ENCODE measurements at places on chromosomes 4 and X.

DNA sequence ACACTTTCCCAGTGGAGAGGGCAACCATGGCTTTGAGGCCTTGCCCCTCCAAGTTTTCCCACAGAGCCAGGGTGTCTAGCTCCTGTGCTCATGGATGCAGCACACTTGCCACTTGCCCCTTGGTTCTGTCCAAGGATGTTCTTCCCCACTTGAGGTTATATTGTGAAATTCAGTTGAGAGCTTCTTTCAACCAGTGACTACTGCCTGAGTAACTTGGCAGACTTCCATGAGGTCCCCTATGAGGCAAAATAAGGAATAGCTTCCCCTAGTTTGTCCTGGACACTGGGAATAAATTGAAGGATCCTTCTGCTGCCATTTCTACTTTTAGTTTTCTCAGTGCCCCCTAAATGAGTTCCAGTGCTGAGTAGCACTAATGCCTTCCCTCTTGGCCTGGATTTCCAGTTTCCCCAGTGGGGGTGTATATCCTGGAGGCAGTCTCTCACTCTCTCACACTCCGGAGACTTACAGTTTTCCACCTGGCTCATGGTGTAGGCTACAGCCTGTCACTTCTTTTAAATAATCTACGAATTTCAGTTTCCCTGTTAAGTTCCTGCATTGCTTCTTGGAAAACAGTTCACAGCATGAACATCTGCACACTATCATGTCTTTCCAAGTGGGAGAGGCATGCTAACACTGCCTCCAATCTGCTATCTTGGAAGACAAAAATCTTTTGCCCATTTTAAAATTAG, 36.4 kb upstream of the ADH4 start:
- peak; percentile 21 for DNase-seq

- DNase-seq: no peak
Measured at GRCh38 chrX:149628768-149629167, 2.8 kb downstream of the TMEM185A start.

DNA sequence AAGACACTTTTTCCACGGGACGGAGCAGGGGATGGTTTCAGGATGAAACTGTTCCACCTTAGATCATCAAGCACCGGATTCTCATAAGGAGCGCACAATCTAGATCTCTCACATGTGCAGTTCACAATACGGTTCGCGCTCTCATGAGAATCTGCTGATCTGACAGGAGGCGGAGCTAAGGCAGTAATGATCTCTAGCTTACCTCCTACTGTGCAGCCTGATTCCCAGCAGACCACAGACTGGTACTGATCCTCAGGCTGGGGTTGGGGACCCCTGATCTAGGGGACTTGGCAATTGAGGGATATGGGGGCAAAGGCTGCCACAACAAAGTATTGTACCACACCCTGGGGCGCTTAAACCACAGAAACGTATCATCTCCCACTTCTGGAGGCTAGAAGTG, 25.7 kb downstream of the ZNF185 start:
- no peak for DNase-seq

- DNase-seq: peak; percentile 2
Measured at GRCh38 chr4:64068096-64068495, 341.2 kb downstream of the TECRL start.

DNA sequence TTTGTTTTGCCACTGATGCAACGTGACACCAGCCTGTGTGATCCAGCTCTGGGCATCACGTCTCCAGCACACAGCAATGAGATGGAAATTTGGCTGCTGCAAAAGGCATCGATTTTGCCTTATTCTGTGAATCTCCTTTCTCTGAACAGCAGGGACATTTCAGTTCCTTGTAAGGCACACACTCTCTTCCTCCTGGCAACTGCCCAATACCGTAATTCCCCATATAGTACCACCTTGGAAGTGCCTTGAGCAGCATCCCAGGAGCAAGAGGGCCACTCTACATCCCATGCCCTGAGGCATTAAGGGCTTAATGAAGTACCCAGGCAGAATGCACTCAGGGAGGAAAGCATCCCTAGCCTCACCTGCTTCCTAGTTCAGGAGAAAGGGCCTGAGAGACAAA, 10.5 kb upstream of the MAMLD1 start:
- no peak for DNase-seq

DNA sequence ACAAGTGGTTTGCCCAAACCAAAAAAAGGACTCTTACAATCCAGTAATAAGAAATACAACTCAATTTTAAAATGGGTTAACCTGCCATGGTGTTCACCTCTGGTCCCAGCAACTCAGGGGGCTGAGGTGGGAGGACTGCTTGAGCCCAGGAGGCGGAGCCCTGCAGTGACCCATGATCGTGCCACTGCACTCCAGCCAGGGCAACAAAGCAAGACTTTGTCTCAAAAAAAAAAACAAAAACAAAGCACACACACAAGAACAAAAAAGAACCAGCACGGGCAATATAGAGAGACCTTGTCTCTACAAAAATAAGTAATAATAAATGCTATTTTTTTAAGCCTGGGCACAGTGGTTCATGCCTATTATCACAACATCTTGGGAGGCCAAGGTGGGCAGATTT, 28.7 kb downstream of the ARAP2 start:
- no peak for DNase-seq

- peak; percentile 89 for DNase-seq
Measured at GRCh38 chr4:156294577-156294976, 340.9 kb upstream of the CTSO start.

DNA sequence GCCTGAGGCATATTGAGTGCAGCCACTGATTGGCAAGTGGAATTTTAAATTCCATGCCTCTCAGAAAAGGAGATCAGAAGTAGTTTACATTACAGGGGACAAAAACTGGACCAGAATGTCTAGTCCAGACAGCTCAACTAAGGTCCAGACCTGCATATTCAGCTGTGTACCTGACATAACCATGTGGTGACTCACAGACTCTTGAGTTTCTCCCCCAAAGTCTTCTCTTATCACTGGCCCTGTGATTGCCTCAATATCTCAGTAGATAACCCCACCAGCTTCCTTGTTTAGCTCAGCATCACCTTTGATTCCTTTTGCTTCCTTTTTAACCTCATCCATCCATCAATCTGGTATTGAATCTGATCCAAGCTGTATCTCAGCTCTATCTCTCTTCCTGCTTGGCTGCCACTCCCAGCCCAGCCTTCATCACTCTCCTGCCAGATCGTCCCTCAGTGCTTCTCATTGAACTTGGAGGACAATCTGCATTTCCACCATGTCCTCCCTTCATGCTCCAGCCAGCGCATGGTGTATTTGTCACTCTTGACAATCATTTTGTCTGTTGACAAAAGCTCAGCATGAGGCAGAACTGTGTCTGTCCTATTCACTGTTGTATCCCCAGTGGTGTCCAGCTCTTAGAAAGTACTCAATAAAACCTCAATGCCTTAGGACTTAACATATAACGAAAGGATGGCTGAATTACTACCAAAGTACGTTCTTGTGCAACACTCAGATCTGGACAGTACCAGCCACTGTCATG, 27.8 kb upstream of the SLC2A9 start:
- DNase-seq: no peak

GRCh38 chr4:12846368-12846767, 637.8 kb downstream of the RAB28 start:
- DNase-seq: no peak

DNA sequence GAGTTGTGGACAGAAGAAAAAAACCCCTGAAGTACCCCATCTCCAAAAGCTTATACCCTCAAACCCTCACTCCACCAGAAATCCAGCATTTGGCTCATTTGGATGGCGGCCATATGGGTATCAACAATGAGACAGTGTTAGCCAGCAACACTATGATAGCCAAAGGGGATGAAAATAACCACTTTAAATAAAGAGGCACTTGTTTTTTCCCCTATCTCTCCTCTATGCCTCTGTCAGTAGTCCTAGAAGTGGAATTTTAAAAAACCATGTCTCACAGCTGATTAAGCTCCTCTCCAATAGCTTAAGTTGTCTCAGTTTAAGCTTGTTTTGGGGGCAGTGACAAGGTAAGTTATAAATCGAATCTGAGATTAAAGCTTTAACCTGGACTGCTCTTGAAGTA, 124.0 kb downstream of the MOSPD2 start:
- no peak for DNase-seq

GRCh38 chr4:145937971-145938611, 532 bp downstream of the ZNF827 start:
- peak; percentile 18 for DNase-seq

DNA sequence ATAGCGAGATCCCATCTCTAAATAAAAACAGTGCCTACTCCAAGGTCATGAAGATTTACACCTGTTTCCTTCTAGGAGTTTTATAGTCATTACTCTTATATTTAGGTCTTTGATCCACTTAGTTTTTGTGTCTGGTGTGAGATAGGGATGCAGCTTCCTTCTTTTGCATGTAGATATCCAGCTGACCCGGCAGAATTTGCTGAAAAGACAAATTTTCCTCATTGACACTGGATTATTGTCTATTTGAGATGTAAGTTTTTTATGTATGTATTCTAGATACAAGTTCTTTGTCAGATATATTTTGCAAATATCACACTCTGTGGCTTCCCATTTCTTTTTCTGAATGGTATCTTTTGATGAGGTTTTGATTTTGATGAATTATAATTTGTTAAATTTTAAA, 85.4 kb downstream of the RFC1 start:
- DNase-seq: no peak

DNA sequence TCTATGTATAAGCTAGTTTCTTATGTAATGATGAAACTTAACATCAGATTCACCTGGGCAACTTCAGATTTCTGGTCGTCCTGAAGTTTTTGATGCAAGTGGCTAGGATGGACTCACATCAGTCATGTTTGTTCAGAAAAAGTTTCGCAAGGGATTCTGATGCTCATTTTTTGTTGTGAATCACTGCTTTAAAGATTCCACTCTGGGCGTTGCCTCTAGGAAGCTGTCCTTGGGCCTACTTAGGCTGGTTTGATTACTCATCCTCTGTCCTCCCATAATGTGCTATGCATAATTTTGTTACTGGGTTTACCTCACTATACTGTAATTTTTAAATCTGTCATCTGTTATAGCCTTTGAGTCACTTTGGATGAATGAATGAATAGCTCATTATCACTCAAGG, 30.8 kb downstream of the HERC3 start:
- peak; percentile 89 for DNase-seq

DNA sequence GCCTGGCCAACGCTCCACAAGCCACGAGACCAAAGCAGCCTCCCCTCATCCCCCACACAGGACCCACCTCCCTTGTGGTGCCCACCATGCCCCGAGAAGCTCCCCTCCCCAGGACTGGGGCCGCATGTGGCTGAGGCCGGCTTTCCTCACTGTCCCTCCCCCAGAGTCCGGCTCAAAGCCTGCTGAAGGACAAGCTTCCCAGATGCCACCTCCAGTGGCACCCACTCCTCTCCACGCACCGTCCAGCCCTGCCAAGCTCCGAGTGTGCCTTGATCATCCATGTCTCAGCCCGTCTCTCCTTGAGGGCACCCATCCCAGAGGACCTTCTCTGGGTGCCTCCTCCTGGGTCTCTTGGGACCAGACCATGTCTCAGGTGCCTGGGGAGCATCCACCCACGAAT, 58.8 kb upstream of the MXD4 start:
- no peak for DNase-seq

- peak; percentile 6 for DNase-seq
Measured at GRCh38 chrX:155070038-155070437, 898 bp downstream of the CMC4 start.

DNA sequence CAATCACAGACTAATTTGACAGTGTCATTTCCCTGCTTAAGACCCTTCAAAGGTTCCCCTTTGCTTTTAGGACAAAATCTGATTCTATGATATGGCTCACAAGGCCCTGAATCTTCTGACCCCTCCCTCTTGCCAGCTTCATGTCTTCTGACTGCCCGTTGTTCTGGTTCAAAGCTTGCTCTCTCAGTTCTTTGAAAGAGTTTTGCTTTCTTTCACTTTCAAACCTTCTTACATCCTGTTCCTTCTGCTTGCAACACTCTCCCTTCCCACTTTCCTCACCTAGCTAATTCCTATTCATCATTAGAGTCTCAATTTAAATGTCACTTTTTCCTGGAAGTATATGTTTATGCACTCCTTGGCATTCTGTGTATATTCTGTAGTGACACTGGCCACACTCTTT, 299.2 kb downstream of the IDS start:
- no peak for DNase-seq

- no peak for DNase-seq
Measured at GRCh38 chr4:61770456-61770855, 570.3 kb downstream of the ADGRL3 start.

GRCh38 chrX:41591906-41592305, 96.9 kb upstream of the GPR34 start:
- DNase-seq: no peak

DNA sequence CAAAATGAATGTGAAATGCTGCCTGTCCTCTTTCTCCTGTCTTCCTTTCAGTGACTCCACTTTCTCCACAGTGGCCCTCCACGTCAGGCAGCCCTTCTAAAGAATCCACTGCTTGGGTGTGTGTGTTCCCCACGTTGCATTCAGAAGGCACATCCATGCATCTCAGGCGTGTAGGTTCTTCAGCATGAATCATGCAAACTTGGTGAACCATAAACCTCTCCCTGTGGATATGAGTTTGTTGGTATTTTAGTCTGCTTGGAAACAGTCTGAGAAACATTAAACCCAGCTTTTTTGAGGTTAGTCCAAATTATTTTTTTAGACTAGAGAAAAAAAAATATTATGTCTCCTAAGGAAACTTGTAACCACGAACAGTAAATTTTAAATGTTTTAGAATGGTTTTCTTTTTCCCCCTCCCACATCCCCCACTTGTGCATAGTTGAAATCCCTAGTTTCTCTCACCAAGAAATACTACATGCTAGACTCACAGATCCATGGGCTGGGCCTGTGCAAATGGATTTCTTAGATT, 251.6 kb downstream of the CBR4 start:
- DNase-seq: no peak

DNA sequence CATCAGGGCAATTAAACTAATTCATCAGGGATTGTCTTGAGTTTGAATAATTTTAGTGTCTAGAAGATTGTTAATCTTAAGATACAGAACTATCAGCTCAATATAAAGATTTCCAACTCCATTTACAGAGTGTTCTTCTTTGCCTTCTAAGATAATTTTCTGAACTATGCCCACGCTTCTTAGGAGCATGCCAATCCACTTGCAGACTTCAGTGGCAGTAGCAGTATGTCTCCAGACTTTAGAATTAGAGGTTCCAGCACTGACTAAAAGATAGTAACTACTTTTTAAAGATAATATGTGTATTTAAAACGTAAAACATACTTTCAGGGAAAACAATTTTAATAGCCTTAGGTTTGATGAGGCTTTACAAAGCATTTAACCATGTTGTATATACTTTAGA, 34.2 kb upstream of the GALNT7 start:
- no peak for DNase-seq

DNA sequence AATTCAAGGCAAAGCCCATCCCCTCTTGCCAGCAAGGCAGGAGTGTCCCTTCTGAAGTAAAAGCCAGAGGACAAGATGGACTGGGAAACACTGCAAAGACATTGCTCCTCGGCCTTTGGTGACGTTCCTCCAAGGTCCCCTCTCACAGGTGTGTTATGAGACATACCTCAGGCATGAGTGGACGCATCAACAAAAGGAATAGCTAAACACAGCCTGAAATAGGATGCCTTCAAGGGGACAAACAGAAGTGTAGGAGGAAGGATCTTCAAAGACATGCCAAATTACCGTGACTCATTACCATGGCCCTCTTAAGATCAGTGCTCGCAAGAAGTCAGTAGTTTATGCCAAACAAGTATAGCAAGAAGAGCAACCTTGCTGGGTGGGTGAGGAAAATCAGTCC, 6.0 kb upstream of the IDS start:
- DNase-seq: no peak
